ENCODE measurements at places on chromosomes 16 and 17.

DNA sequence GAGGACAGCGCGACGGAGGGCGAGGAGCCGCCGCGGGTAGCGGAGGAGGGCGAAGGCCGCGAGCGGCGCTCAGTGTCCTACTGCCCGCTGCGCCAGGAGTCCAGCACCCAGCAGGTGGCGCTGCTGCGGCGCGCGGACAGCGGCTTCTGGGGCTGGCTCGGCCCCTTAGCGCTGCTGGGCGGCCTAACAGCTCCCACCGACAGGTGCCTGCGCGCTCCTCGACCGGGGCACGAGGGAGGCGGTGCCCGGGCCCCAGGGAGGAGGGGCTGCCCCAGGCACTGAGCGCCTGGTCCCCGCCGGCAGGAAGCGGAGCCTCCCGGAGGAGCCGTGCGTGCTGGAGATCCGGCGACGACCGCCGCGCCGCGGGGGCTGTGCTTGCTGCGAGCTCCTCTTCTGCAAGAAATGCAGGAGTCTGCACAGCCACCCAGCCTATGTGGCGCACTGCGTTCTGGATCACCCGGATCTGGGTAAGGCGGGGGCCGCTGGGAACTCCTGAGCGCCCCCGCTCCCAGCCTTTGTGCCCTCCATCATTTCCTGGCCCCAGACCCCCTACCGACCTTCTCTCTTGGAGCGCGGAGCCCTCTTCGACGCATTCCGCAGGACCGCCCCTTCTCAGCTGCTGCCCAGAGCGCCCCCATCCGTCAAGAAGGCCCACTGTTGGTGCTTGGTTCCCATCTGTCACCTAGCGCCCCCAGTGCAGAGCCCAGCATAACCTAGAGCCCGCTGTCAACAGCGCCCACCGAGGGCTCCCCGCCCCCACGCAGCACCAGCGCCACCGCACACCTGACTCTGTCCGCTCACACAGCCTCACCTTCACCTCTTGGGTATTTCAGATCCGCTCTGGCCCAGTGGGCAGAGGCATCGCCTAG lies 3.7 kb downstream of the C17orf50 start:
- DNase-seq, result peak; percentile 90

DNA sequence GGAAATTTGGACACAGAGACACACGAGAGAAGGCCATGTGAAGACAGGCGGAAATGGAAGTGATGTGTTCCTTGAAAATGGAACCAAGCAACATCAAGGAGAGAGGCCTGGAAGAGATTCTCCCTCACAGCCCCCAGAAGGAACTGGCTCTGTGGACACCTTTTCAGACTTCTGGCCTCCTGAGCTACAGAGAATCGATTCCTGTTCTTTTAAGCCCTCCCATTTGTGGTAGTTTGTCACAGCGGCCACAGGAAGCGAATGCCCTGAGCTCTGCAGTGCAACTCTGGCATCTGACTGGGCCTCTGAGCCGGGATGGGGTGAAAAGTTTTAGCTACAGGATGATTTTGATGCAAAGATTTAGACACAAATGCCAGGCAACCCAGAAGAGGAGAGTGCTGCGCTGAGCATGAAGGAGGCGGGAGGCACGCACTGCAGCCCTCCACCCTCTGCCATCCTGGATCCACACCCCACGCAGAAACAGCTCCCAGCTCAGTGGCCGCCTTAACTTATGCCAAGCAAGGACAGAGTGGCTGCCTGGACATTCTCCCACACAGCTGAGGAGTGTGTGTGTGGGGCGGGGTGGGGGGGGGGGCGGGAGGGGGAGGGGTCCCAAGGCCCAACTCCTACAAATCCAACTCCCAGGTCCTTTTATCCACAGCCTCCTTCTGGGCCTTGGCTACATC lies 2.2 kb downstream of the TIMP2 start:
- no peak for DNase-seq

GRCh38 chr17:2028737-2029136 lies 1.2 kb upstream of the DPH1 start:
- no peak for DNase-seq

DNA sequence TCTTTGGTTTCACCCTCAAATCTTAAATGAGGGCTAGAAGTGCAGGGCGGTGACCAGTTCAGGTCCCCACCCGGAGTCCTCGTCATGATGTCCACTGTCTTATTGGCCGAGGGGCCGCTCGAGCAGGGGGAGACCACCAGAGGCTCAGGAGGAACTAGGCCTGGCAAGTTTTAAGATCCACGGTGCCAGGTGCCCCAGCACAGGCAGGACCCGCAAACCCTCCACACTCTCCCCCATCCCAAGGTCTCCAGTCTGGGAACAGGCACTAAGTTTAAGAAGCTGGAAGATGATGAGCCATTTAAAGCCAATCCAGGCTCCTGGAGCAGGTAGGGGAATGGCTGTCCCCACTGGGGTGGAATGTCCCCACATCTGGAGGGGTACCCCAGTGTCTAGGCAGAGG lies 4.1 kb downstream of the DLX3 start:
- no peak for DNase-seq

- no peak for DNase-seq
Measured at GRCh38 chr16:82995286-82995923, 368.6 kb downstream of the CDH13 start.

- peak; percentile 35 for DNase-seq
Measured at GRCh38 chr16:57284209-57284951, at the start of gene PLLP. Gene PLLP (minus strand): TSS chr16:57284672. CDS start chr16:57284540, 132 bp downstream.

- DNase-seq, result no peak
Measured at GRCh38 chr17:43591779-43592562, 45.8 kb upstream of the ETV4 start.

DNA sequence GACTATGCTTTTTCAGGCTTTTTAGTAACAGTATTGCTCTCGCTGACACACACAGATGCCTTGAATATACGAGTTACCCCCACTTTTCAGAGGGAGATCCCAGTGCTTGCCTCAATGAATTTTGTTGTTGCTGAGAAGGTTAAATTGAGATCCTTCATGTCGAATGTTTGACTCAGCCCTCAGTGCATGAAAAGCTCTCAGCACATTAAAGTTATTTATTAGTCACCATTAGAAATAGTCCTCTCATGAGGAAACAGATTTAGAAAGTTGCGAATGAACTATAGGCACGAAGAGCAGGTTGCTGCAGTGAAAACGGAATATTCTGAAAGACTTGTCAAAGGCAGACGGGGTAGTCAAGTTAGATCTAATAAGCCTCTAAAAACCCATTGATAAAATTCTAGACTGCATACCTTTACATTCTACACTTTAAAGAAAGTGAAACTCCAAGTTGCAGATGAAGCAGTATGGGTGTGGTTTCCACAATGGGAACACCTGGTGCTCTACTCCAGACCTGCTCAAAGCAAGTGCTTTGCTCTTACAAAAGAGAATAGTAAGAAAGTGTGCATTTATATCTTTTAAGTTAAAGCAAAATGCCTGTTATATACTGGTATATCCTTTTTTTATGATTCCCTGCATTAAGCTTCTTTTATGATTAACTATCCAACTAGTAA lies 238.1 kb downstream of the MAF start:
- DNase-seq, result no peak

DNA sequence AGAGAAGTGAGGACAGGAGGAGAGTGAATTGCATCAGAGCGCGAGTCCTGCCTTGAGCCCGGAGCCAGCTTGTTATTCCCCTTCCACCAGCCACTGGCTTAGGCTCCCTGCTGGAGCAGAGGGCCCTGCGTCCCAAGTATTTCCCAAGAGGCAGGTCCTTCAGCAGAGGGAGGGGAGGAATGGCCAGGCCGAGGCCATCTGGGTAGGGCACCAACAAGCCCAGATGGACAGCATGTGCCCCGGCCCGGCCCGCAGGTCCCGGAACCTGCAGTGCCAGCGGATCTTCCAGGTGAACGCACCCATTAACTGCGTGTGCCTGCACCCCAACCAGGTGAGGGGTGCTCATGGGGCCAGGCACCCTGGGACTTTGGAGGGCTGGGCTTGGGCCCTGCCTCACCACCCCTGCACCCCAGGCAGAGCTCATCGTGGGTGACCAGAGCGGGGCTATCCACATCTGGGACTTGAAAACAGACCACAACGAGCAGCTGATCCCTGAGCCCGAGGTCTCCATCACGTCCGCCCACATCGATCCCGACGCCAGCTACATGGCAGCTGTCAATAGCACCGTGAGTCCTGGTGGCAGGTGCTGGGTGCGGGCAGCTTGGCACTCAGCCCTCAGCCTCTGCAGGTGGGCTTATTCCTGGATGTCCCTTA lies 1.7 kb downstream of the MLST8 start:
- DNase-seq, result no peak

- DNase-seq, result no peak
Measured at GRCh38 chr17:247767-248166, 66.3 kb upstream of the DOC2B start.

- DNase-seq, result no peak
Measured at GRCh38 chr17:2844416-2844815, 48.2 kb downstream of the RAP1GAP2 start.

DNA sequence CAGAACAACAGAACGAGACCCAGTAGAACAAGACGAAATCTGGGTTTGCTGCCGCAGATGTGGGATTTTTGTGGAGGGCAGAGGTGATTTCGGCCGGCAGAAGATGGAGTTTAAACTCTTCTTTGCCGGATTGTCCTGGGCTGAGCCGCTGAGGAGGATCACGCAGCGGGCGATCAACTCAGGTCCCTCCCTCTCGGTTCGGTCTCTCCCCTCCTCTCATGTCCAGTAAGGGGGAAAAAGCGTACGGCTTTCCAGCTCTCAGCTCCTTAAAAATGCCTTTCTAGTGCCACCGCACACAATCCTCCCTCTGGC lies 2.5 kb downstream of the PHF12 start:
- no peak for DNase-seq
